HuH-7 (cell line): ENCODE measurements at places on chromosomes 7 and 10.

DNA sequence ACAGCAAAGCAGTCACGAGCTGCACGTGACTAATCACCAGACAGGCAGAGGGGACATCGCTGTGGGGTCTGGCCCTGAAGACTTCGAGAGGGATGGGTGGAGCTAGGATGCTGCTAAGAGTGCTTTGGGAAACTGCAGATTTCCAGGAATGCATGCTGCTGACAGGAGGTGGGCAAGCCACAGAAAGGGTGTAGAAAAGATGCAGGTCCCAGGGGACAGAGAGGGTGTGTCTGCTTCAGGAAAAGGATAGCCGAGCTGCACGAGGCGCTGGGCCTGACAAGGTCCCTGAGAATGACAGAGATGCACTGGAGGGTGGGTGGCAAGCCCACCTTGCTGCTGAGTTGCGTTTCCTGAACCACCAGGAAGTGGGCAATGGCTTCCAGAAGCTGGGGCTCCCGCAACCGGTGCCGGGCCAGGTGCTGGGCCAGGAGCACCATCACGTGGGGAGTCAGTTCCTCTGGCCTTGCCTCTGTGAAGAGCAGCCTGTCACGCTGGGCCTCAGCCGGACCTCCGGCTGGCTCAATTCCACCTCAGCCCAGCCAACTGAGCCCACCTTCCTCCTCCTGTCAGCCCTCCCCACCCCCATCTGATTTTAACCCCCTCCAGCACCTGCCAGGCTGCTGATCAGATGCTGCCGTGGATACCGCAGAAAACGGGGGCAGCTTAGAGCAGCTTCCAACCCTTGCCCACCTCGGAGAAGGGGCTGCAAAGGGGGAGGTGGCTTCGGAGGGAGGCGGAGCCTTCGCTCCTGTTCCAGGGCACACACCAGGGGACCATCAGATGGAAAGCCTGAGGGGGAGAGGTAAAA is 2.2 kb downstream of the FASTK start:
- DNase-seq, result no peak

GRCh38 chr10:44983066-44983894 is 4.7 kb upstream of the DEPP1 start:
- DNase-seq, result no peak

DNA sequence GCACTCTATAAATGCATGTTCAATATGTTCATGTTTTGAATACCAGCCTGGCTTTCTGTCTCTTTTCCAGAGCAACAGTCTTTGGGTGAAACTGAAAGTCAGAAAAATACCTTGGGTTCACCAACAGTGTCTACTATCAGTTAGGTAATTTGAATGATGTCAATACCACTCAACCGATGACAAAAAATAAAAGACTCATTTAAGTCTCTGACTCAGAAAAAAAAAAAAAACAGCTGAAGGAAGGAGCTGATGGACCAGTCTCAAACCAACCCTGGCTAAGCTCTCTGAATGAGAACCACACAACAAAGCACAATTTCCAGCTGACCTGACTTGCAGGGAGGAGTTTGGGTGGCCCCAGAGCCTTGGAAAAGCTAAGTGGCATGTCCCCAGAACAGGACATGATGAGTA is 42.5 kb downstream of the ABLIM1 start:
- no peak for DNase-seq

- DNase-seq, result no peak
Measured at GRCh38 chr10:92894081-92894655, 45.8 kb downstream of the EXOC6 start.

DNA sequence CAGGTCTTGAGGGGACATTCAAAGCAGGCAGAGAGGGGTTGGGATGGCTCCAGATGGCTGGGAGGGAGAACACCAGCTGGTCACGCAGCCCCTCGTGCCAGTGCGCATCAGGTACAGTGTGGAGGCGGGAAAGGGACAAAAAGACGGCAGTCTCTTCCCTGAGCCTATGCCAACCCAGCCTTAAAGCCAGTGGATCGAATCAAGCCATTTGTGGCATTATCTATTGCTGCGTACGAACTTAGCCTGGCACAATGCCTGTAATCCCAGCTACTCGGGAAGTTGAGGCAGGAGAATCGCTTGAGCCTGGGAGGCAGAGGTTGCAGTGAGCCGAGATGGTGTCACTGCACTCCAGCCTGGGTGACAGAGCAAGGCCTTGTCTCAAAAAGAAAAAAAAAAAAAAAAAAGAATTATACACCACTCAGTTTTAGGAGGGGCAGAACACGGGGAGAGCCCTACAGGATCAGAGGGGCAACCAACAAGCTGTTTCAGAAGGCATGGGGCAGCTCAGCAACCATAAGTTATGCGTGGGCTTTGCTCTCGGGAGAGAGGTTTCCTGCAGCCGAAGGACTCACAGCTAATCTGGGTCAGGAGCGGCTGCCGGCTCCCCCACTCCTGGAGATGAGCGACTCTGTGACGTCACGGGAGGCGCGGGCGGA is 356 bp upstream of the NDUFB2 start:
- DNase-seq, result peak; percentile 97

DNA sequence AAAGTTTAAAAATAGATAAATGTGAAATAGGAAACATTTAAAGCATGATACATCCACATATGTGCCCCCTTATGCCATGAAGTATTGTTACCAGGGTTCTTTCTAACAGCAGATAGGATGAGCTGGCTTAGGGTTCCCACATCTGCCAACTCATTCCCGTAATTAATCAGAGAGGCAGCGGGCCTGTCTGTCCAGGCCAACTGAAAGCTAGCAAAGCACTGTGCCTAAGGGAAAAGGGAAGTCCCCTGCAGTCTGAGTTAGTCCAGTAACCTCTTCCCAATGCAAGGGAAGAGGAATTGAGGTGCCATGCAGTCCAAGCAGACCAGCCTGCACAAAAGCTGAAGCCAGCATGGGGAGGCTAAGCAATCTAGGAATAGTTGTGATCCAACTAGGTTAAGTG is 18.3 kb upstream of the ZC3HAV1L start:
- DNase-seq, result no peak

DNA sequence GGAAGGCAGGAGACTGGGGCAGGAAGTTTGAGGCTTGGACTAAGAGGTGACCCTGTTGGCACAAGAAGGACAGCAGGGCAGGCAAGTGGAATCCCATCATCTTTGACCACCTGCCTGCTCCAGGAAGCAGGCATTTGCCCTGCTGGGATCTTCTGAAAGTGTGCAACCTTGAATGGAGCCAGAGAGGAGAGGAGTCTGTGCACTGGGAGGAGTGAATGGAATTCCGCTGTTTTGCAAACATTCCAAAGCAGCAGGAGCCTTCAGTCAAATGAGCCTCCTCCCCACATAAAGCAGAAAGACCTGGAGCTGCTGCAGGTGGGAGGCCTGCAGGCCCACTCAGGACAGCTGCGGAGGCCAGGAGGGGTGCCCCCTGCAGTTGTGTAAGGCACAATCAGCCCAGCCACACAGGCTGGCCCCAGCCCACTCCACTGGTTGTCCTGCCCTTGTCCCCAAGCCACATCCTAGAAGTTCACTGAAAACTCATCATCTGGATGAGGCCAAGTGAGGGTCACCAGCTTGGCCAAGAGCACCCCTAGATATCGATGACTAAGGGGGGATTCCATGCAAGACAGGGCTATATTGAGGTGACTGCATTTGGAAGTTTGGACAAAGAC is 249.5 kb downstream of the RPS24 start:
- DNase-seq, result no peak

DNA sequence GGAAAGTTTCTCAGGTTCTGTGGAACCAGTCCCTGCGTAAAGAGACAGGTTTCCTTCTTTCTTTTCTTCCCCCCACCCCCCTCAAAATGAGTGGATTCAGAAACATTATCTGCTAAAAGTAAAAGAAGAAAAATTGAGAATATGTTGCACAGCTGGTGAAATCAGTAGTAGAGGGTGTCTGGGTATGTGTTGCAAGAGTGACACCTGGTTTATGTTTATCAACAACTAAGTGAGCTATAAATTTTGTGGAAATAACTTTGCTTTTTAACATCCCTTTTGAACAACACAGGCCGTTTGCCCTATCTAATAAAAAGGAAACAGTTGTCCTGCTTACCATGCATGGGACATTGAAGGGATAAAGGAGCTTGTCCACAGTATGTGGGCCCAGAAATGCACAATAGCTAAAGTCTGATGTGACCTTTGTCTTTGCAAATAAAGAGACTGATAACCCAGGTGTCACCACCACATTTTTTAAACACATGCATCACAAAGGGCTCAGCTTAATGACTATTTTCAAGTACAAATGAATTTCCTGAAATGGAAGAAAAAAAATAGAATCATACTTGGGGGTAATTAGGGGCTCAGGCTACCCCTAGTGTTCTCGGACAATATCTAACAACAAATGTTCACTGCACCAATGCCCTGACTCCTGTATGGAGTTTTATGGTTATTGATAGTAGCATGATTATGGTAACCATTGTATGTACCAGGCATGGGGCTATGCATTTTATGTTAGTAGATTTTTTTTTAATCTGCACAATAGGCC is 221.7 kb upstream of the TCF7L2 start:
- DNase-seq, result no peak

DNA sequence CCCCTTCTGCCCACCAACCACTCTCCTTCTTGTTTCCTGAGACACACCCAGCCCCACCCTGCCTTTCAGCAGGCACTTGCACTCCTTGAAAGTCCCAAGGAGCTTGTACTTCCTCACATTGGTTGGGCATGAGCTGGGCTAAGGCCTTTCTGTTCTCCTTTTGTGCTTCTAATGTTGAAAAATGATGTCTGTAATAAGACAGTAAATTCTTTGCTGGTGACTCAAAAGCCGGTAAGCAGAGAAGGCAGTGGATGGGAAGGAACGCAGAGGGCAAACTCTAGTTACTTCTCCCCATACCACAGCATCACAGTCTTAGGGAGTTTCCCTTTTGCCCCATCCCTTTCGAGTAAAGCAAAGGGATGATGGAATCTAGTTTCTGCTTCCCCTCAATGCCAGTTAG is 185.6 kb downstream of the PLXNA4 start:
- no peak for DNase-seq

GRCh38 chr7:27128034-27128433 is 2.5 kb downstream of the HOXA4 start:
- no peak for DNase-seq

- no peak for DNase-seq
Measured at GRCh38 chr10:122123186-122123585, 134.2 kb downstream of the TACC2 start.

DNA sequence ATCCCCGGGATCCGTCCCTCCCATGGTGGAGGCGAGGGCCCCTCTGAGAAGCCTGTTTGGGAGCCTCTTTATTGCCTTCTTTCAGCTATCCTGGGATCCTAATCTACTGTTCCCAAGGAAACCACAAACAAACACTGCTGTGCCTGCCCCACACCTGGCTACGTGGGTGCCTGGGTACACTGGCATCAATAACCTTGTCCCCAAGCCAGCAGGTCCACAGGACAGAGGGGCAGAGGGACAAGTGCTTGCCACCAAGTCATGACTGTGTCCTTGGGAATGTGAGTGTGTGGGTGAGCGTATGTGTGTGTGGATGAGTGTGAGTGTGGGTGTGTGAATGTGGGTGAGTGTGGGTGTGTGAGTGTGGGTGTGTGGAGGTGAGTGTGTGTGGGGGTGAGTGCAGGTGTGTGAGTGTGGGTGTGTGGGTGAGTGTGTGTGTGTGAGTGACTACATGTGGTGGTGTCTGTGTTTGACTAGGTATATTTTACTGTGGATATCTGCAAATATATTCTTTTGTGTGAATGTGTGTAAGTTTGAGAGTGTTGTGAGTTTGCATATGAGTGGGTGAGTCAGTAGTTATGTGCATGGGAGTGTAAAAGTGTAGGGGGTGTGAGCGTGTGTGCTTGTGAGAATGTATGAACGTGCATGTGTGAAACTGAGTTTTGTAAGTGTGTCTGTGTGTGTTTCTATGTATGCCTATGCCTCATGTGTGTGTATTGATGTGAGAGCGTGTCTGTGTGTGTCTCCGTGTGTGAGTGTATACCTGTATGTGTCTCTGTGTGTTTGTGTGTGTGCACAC is 96.1 kb downstream of the TNS3 start:
- no peak for DNase-seq

- peak; percentile 30 for DNase-seq
Measured at GRCh38 chr10:42753126-42753506, 29.5 kb upstream of the BMS1 start.

DNA sequence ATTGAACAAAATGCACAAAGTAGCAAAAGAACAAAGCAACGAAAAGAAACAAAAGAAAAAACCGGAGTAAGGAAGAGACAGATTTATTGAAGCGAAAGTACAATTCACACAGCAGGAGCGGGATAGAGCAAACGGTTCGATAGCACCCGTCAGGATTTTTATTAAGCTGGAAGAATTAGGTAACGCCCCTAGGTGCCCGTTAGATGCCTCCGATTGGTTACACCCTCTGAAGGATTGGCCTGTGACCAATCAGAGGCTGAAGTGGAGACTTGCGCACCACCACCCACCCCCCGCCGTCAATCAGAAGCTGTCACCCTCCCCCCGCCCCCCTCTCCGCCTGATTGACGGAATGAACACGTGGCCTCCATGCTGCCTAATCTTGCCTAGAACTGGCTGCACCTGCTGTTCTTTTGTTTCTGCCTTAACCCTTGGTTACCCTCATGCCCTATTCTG is 16.8 kb downstream of the OCM2 start:
- no peak for DNase-seq

GRCh38 chr10:10967581-10968256 is 50.0 kb upstream of the CELF2 start:
- no peak for DNase-seq

- no peak for DNase-seq
Measured at GRCh38 chr10:71989661-71990454, 25.7 kb downstream of the CHST3 start.

- DNase-seq, result no peak
Measured at GRCh38 chr7:4245135-4245865, 436.8 kb upstream of the FOXK1 start.

- peak; percentile 64 for DNase-seq
Measured at GRCh38 chr7:25259487-25260243, 31.4 kb upstream of the NPVF start.

DNA sequence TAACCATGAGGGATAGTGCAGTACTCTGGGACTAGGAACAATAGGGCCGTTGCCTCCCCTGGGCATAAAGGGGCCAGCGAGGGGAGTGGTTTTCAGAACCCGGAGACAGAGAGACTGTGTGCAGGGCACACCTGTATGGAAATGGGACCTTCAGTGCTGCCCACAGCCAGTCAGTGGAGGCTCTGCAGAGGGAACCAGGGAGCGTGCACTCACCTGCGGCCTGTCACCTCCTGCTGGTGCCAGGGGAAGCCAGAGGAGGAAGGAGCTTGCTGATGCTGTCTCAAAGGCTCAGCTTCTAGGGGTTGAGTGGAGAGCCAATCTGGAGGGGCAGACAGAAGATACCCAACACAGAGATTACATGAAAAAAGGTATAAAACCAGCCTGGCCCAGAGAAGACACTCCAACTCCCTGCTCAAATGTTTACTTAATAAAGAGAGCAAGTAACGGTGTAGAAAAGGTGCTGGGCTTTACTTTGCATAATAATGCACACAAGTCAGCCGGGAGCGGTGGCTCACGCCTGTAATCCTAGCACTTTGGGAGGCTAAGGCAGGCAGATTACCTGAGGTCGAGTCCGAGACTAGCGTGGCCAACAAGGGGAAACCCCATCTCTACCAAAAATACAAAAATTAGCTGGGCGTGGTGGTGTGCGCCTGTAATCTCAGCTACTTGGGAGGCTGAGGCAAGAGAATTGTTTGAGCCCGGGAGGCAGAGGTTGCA is 35.5 kb upstream of the WAPL start:
- DNase-seq, result no peak
